ENCODE measurements at places on chromosomes 13 and 19. TPM values are rescaled to one million over a fixed set of nuclear protein-coding genes. Genes with fewer than 3 reads are reported as not detected.

Gene APOE
- 0.87 TPM for polyA plus RNA-seq

Gene CEBPA
- polyA plus RNA-seq, result not detected

Gene SELENOV
- polyA plus RNA-seq, result not detected

Gene NCCRP1
- polyA plus RNA-seq, result not detected

Gene KIR2DL3
- polyA plus RNA-seq, result not detected

Gene ZNF497
- 0.65 TPM for polyA plus RNA-seq

Gene EFNA2
- not detected for polyA plus RNA-seq

Gene CRLF1
- polyA plus RNA-seq, result 9.9 TPM

Gene TTC9B
- 0.15 TPM for polyA plus RNA-seq

Gene KIR3DL2
- polyA plus RNA-seq, result not detected

Gene CTXN1
- 3.3 TPM for polyA plus RNA-seq

Gene RTBDN
- polyA plus RNA-seq, result not detected

Gene CYP2A7
- polyA plus RNA-seq, result not detected

Gene LYPD3
- polyA plus RNA-seq, result 0.22 TPM

Gene OSCAR
- polyA plus RNA-seq, result 2.9 TPM

Gene ATP4A
- polyA plus RNA-seq, result not detected
